ENCODE measurements at places on chromosomes 2 and 18. TPM values are rescaled to one million over a fixed set of nuclear protein-coding genes. Genes with fewer than 3 reads are reported as not detected.

KLHL29 gene
- total RNA-seq, result 16.7 TPM

UCN gene
- 8.0 TPM for total RNA-seq

ITGA6 gene
- total RNA-seq, result 93.1 TPM

- no peak for DNase-seq
Measured at GRCh38 chr18:9974279-9974915, 60.6 kb downstream of the VAPA start.

- no peak for DNase-seq
Measured at GRCh38 chr2:177506505-177506904, 113.9 kb downstream of the AGPS start.

DNA sequence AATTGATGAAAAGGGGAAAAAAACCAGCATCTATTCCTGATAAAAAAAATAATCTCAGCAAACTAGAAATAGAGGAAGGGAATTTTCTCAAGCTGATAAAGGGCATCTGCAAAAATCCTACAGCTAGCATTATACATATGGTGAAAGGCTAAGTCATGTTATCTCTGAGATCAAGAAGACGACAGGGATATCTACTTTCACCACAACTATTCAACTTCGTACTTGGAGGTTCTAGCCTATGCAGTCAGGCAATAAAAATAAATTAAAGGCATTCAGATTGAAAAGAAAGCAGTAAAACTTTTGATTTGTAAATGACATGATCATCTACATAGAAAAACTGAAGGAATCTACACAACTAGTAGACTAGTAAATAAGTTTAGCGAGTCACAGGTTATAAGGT, 58.2 kb downstream of the CAB39 start:
- DNase-seq, result no peak

GRCh38 chr2:154455166-154455565, 243.3 kb upstream of the KCNJ3 start:
- DNase-seq, result no peak

DNA sequence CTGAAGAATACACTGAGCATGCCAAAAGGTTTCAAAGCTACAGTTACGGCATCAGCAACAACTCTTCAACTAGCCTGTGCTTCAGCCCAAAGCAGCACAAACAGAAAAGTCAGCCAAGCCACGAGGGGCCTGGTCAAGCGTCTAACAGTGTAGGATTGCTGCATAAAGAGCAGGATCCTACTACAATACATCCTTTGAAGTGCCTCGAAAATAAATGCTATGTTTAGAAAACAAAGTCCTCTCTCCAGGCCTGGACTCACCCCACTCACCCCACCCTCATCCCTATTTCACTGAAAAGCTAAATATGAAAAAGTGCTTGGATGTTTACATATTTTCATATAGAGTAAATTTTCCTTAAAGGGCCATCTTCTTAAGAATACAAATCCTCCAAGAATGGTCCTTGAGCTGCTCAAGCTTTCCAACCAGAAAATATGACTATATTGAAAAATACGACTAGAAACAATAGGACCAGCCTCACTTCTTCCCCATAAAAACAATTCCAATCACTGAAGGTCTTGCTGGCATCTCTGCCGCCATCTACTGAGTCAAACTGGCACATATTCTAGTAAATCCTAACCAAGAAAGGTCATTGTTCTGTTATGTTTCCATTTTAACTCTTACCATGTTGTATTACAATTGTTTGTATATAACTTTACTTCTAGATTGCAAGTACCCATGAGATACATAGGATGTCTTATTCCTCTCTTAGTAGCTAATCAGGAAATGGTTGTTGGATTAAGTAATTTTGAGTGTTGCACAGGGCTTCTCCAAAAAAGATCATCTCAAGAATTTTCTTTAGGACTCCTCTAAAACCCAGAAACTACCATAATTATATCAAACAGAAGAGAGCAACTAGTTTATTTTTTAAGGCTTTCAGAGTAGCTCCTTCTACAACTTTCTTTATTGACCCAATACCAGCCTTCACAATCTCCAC, 63.6 kb downstream of the CLHC1 start:
- peak; percentile 29 for DNase-seq

GRCh38 chr2:30481323-30481800, 34.3 kb downstream of the LCLAT1 start:
- DNase-seq, result no peak

DNA sequence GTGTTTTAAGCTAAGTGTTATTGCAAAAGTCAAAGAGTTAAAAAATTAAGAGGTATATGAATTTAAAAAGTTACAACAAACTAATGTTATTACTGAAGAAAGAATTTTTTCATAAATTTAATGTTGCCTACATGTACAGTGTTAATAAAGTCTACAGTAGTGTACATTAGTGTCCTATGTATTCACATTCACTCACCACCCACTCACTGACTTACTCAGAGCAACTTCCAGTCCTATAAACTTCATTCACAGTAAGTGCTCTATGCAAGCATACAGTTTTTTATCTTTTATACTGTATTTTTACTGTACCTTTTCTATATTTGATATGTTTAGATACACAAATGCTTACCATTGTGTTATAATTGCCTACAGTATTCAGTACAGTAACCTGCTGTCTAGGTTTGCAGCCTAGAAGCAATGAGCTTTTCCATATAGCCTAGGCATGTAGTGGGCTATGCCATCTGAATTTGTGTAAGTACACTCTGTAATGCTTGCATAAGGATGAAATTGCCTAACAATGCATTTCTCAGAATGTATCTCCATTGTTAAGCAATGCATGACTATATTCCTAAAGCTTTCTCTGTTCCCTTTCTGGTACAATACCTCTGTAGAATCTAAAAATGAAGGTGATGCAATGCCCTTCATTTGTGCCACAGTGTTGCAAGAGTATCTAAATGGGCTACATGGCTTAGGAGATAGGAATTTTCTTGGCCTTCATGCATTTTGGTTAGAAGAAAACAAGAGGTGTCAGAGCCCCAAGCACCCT, 370.8 kb upstream of the NT5C1B start:
- no peak for DNase-seq

- DNase-seq, result no peak
Measured at GRCh38 chr2:133790711-133791110, 222.4 kb upstream of the NCKAP5 start.

DNA sequence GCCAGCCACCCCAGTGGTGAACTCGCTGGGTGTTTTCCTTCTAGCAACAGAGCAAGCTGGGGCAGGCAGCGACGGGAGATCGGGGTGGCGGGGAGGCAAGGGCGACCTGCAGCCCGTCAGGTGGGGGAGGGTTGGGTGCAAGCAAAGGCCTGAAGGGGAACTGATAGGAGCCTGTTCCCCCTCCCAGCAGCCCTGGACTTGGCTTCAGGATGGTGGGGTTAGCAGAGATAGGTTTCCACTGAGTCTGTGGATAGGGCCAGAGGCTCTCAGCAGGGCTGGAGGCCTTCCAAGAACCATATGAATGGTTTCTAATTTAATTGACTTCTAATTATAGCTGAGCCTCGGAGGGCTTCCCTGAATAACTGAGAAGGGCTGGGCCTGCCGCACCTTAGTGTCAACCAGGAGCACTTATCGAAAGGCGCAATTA, 55.3 kb downstream of the EDAR start:
- DNase-seq, result no peak

GRCh38 chr18:75439348-75439747, 11.8 kb upstream of the SMIM21 start:
- DNase-seq, result no peak

DNA sequence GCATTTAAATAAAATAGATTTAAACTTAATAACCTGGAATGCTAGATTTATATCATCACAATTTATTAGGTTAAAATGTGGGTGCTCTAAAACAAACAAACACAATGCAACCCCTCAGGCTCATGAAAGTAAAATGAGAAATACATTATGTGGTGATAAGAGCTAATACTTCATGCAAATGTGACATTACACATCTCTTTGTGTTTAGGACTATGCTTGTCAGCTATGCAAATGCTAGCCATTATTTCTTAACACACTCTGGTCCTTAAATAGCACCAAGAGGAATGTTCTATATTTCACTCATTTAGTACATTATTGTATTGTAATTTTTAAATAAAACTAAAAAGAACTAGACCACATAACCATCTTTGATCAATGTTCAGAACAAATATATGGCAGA, 627.6 kb downstream of the DPP10 start:
- no peak for DNase-seq

- DNase-seq, result no peak
Measured at GRCh38 chr2:85246348-85246747, 81.4 kb downstream of the TGOLN2 start.

DNA sequence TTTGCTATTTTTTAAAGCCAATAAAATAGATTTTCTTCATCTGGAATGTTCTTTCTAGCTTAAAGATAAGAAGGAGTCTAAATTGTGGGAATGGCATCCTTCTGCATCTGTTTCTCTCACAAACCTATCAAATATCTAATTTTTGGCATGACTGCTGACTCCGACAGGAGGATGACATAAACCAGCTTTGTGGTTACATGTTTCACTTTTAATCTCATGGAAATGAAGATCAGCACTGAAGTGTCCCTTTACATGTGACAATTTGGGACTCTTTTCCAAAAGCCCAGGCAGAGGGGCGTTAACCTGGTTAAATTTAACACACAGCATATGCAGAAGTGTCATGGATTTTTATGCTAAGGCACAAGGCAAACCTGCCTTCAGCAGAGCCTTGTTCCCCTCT, 694.7 kb downstream of the ARHGAP15 start:
- DNase-seq, result no peak
